ENCODE measurements at places on chromosomes 1 and 21.

DNA sequence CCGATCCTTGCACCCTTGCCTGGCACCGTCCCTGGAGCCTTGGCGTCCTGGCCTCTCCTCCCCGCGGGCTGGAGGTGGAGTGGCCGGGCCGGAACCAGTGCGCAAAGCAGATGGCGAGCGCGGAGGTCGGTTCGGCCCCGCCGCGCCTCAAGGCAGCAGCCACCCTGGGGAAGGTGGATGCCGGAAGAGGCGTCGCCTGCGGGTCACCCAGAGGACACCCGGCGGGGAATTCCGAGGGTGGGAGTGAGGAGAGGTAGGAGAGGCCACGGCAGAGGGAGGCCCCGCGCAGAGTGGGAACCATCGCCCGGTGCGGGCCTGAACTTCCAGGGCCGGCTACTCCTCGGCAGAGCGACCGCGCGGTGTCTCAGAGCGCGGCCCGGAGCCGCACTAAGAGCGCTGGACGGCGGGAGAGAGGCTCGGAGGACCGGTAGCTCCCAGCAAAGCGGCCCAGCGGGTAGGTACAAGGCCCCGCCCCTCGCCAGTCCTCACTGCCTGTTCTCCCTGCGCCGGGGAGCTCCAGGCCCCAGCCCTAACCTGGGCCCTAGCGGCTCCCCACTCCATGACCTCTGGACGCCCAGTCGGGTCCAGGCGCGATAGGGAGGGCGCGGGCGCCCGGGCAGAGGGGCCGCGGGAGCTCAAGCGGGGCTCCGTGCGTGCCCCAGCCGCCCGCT, at the start of gene RNF207:
TSS of gene RNF207 (plus strand) at position 271 of the 671 bp plus-strand sequence. CDS start 417 bp downstream, outside the sequence.
- H3K4me1 ChIP-seq: peaks cover 17% of the 10 kb centered on the region
- no peaks in the 10 kb centered on the region for H3K27me3 ChIP-seq

GRCh38 chr1:99691175-99691574, 45.3 kb downstream of the PALMD start:
- H3K27ac ChIP-seq: no peak overlapping the region
- DNase-seq: no peak
- H3K4me3 ChIP-seq: no peak overlapping the region
- no peaks in the 10 kb centered on the region for H3K27me3 ChIP-seq
- no peaks in the 10 kb centered on the region for H3K4me1 ChIP-seq

- no peaks in the 10 kb centered on the region for H3K27me3 ChIP-seq
- no peaks in the 10 kb centered on the region for H3K4me1 ChIP-seq
- DNase-seq: no peak
- H3K36me3 ChIP-seq: no peaks in the 10 kb centered on the region
- H3K4me3 ChIP-seq: no peak overlapping the region
These were observed 46.6 kb downstream of the TENT5C start for GRCh38 chr1:117652421-117652820.

- no peak overlapping the region for H3K4me3 ChIP-seq
- peaks cover 34% of the 10 kb centered on the region for H3K4me1 ChIP-seq
- no peaks in the 10 kb centered on the region for H3K36me3 ChIP-seq
- no peak for DNase-seq
- no peaks in the 10 kb centered on the region for H3K27me3 ChIP-seq
These were observed 10.9 kb downstream of the IER5 start for GRCh38 chr1:181099152-181100014.

DNA sequence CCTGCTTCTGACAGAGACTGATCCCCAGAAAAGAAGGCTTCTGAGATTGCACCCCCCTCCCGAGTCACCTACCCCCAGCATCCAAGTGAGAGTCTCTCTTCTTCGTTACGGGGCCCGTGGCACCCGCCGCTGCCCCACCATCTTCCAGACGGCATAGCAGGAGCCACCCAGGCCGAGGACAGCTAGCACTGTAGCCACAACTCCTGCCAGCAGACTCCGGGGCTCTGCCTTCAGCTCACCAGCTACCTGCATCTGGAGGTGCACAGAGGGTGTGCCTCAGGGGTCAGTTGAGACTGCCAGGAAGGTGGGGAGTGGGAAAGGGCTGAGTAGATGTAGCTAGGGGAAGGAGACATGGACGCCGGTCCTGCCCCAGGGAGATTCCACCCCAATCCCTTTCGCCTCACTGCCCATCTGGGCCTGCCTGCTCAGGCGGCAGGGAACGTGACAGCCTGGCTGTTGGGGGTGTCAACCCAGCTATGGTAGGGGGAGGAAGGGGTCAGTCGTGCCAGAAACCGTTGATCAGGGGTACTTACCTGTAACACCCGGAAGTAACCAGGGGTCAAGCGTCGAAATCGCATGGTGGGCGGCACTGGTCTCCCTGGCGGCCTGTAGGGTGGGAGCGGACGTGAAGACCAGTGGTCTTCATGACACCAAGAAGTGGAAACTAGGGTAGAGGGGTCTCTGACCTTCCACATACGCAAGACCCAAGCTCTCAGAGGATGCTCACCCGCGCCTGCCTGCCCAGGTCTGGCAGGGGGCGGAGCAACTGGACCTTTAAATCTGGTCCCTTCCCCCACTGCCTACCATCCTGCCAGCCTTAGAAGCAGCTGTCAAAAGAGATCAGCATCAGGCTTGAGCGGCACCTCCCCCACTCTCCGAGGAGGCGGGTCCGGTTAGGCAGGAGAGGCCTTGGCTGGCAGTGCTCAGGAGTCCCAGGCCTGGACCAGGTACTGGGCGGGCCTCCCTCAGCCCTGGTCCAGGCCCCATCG, at the start of gene ZNF593OS:
TSS of gene ZNF593OS (minus strand) at position 749 of the 989 bp plus-strand sequence. CDS start at position 578, 171 bp downstream.
- H3K27ac ChIP-seq: no peak within 1 kb of the TSS
- H3K4me1 ChIP-seq: peaks cover 5% of the 10 kb centered on the region
- no peak for DNase-seq
- no peaks in the 10 kb centered on the region for H3K27me3 ChIP-seq
- peak within 1 kb of the TSS; percentile 86 for H3K4me3 ChIP-seq

- DNase-seq: no peak
- H3K4me1 ChIP-seq: peaks cover 13% of the 10 kb centered on the region
- H3K27me3 ChIP-seq: no peaks in the 10 kb centered on the region
- H3K36me3 ChIP-seq: no peaks in the 10 kb centered on the region
- no peak within 1 kb of the TSS for H3K27ac ChIP-seq
- peak within 1 kb of the TSS; percentile 72 for H3K4me3 ChIP-seq
These were observed at the start of gene AVPR1B for GRCh38 chr1:206117151-206117948. Gene AVPR1B, minus strand, starts transcription at chr1:206117388. Its CDS starts 498 bp downstream, at chr1:206116890.

GRCh38 chr1:163799190-163799805, 477.5 kb downstream of the NUF2 start:
- no peak overlapping the region for H3K27ac ChIP-seq
- no peaks in the 10 kb centered on the region for H3K27me3 ChIP-seq
- DNase-seq: no peak
- H3K4me1 ChIP-seq: no peaks in the 10 kb centered on the region

DNA sequence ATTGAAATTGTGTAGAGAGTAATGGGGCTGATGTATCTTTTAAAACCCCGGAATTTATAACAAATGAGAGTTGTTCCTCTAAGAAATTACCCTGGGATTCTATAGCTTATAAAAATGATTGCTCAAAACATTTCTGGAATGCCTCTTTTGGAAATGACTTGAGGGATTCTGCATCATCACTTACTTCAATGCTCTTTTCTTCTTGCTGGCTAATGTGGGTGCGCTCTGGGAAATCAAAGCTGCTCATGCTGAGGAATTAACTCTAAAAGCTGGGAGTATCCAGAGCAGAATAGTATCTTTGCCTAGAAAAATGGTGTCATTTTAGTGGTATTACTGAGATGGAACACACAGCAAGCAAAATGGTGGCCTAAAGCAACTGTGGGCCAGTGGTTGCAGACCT, 23.0 kb upstream of the TBX15 start:
- H3K27me3 ChIP-seq: peaks cover 10% of the 10 kb centered on the region
- H3K27ac ChIP-seq: no peak overlapping the region
- peaks cover 17% of the 10 kb centered on the region for H3K4me1 ChIP-seq
- no peaks in the 10 kb centered on the region for H3K36me3 ChIP-seq
- no peak for DNase-seq

GRCh38 chr1:113027449-113027848, 45.5 kb upstream of the LRIG2 start:
- H3K27me3 ChIP-seq: no peaks in the 10 kb centered on the region
- no peaks in the 10 kb centered on the region for H3K4me1 ChIP-seq

DNA sequence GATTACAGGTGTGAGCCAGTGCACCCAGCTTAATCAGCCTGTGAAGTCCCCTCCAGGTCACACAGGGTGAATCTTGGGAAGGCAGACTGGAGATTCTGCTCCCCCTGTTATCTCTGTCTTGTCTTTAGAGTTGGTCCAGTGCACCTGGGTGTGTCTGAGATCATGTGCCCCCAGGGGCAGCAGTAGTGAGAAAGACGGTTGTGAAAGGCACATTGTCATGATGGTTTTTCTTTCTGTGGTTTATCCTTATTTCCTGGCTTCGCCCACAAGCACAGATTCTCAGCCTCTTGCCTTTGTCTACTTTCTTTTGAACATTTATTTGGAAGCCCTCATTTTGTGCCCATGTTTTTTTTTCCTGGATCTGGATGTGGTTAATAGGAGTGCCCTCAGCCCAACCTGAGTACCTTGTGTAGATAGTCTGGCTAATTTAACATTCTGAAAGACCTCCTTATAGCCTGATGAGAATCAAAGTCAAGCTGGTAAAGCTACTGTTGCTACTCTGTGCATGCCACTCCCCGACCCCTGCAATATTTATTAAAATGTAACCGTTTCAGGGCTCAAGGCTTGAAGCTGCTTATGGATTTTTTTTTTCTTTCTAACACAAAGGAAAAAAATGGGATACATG, 23.7 kb downstream of the UCK2 start:
- H3K4me1 ChIP-seq: peaks cover 10% of the 10 kb centered on the region
- no peak overlapping the region for H3K27ac ChIP-seq
- no peaks in the 10 kb centered on the region for H3K36me3 ChIP-seq
- H3K4me3 ChIP-seq: no peak overlapping the region

DNA sequence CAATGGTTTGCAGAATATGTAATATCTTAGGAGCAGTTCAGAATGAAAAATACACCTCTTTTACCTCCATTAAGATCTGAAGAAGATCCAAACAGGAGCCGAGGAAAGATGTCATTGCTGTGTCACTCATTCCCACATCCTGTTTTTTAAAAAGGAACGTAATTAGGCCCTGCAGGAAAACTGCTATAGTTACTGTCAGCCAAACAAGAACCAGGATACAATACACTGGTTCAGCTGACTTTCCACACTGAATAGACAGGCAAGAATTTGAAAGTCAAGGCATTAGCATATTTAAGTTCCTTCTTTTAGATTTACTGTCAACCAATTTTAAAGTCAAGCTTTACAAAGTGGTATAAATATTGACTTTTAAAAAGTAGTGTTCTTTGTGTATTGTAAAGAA, 63.8 kb downstream of the IARS2 start:
- no peak overlapping the region for H3K27ac ChIP-seq
- DNase-seq: no peak
- H3K4me1 ChIP-seq: no peaks in the 10 kb centered on the region
- no peaks in the 10 kb centered on the region for H3K27me3 ChIP-seq

GRCh38 chr1:79215311-79215710, 208.8 kb upstream of the ADGRL4 start:
- no peaks in the 10 kb centered on the region for H3K4me1 ChIP-seq
- no peak for DNase-seq
- H3K4me3 ChIP-seq: no peak overlapping the region
- no peaks in the 10 kb centered on the region for H3K36me3 ChIP-seq
- no peak overlapping the region for H3K27ac ChIP-seq
- no peaks in the 10 kb centered on the region for H3K27me3 ChIP-seq

DNA sequence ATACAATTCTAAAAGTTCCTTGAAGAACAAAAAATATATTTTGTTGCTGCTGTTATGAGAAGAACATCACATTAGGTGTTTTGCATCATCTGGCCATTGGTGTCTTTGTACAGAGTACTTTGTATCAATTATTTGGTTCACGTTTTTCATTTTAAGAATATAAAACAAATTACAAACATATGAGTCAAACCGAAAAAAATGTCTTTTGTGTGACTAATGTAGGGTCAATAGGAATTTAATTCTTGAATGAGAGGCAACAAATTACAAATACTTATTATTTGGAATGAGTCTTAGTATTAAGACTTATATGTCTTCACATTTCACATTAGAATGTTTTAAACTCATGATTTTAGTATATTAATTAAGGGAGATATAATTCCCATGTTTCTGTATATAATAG, 54.8 kb downstream of the NR5A2 start:
- H3K4me1 ChIP-seq: no peaks in the 10 kb centered on the region
- no peak overlapping the region for H3K4me3 ChIP-seq
- H3K27ac ChIP-seq: no peak overlapping the region
- no peak for DNase-seq
- no peaks in the 10 kb centered on the region for H3K36me3 ChIP-seq

DNA sequence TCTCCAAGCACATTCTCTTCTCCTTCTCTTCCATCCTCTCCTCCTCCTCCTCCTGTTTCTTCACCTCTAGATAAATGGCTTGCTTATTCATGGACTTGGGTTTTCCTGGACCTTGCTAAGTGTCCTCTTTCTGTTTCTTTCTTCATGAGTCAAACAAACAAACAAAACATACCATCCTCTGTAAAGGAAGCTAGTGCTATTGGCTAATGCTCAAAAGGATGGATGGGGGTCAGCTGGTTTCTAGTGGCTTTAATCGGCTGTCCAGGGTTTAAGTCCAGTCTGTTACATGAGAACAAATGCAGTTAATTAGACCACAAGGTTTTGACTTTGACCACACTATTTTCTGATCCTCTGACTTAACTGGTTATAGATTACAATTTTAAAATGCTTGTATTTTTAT, 83.8 kb upstream of the TSPAN2 start:
- no peaks in the 10 kb centered on the region for H3K4me1 ChIP-seq
- H3K36me3 ChIP-seq: no peaks in the 10 kb centered on the region
- H3K27me3 ChIP-seq: no peaks in the 10 kb centered on the region
- H3K27ac ChIP-seq: no peak overlapping the region
- no peak for DNase-seq

- peaks cover 9% of the 10 kb centered on the region for H3K4me1 ChIP-seq
- H3K36me3 ChIP-seq: no peaks in the 10 kb centered on the region
- H3K27ac ChIP-seq: no peak overlapping the region
These were observed 181.9 kb upstream of the B3GALT2 start for GRCh38 chr1:193368302-193368701.

- no peaks in the 10 kb centered on the region for H3K27me3 ChIP-seq
- DNase-seq: no peak
- no peak overlapping the region for H3K4me3 ChIP-seq
- H3K36me3 ChIP-seq: no peaks in the 10 kb centered on the region
- H3K27ac ChIP-seq: no peak overlapping the region
These were observed 244.5 kb downstream of the RHOU start for GRCh38 chr1:228979774-228980173.

DNA sequence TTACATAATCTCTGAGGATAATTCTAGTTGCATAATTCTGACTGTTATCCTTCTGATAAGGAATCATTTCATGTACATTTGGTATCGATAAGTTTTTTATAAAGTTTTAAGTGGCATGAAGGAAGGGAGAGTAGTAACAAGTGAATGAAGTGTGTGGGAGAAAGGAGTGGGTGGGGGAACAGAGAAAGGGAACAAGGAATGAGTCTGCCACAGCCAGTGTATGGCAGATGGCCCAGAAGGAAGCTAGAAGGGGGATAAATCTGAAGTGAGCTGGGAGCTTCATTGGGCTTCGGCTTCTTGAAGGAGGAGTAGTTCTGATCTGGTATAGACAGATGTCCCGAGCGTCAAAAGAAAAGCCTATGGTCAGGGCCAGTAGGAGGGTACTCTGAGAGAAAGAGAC, 18.6 kb downstream of the ZBTB40 start:
- H3K27me3 ChIP-seq: no peaks in the 10 kb centered on the region
- H3K27ac ChIP-seq: no peak overlapping the region
- H3K4me3 ChIP-seq: no peak overlapping the region
- no peaks in the 10 kb centered on the region for H3K36me3 ChIP-seq
- H3K4me1 ChIP-seq: peaks cover 37% of the 10 kb centered on the region

GRCh38 chr1:226144045-226144444, 42.5 kb downstream of the ACBD3 start:
- no peak overlapping the region for H3K27ac ChIP-seq
- H3K4me1 ChIP-seq: no peaks in the 10 kb centered on the region
- H3K4me3 ChIP-seq: no peak overlapping the region
- peaks cover 31% of the 10 kb centered on the region for H3K36me3 ChIP-seq
